RCC 7860 (cell line): ENCODE measurements at places on chromosomes 3 and 15.

DNA sequence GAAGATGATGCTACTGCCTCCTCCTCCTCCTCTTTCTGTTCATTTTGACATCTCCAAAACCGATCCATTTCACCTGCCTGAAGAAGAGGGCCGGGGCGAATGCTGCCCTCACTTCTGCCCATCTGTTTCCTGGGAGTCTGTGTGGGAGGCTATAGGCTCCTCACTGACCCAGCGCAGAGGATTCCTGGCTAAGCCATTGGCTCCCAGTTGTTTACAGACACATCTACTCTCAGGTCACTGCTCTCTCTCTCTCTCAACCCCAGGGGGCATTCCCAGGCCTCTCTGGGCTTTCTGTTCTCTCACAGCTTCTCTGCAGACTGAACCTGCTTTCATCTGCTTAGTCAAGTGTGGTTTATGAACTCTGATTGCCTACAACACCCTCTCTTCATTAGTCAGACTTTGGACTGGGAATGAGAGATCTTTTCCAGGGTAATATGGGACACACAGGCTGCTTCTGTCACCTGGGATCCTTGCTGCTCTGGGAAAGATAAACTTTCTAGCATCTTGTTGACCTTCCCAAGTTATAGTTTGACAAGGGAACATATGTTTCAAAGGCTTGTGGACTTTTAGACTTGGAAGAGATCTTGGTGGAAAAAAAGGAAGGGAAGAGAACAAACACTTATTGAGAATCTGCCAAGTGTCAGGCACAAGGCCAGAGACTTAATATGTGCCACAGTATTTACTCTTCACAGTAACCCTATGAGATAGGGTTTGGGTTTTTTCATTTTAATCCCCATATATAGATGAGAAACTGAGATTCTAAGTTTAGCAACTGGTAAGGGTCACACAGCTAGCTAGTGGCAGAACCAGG is 30.2 kb upstream of the USP3 start:
- peak; percentile 92 for DNase-seq

- no peak for DNase-seq
These were observed 95.0 kb downstream of the IQCH start for GRCh38 chr15:67349634-67350033.

- DNase-seq, result no peak
These were observed 5.2 kb downstream of the WNT5A start for GRCh38 chr3:55481744-55482495.

GRCh38 chr15:70053001-70053715 is 44.6 kb downstream of the TLE3 start:
- DNase-seq, result no peak

DNA sequence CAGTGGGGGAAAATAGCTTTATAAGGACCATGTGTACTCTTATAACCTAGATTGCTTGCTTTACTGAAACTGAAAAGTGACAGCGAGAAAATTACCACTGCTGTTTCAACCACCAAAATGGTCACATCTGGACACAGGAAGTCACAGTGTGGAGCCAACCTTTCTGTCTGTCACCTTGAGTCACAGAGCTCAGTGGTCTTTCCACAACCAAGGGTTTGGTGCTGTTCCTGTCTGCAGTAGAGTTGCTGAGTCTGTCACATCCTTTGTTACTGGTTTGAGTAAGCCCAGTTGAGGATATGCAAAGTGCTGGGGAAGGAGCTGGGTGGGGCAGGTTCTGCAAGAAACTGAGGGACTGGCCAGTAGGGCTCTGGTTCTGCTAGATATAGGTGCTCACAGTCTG is 139.1 kb upstream of the EIF1B start:
- no peak for DNase-seq

DNA sequence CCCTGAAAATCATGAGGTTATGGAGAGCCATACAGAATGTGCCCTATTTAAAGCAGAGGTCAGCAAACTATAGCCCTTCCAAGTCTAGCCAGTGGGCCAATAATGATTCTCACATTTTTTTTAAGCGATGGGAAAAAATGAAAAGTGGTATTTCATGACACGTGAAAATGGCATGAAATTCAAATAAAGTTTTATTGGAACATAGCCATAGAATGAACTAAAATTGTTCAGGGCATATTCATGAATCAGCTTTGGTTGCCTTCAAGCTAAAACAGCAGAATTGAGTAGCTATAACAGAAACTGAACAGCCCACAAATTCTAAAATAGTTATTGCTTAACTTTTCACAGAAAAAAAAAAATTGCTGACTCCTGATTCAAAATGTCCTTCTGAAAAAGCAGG is 104.5 kb downstream of the TFG start:
- DNase-seq, result no peak

DNA sequence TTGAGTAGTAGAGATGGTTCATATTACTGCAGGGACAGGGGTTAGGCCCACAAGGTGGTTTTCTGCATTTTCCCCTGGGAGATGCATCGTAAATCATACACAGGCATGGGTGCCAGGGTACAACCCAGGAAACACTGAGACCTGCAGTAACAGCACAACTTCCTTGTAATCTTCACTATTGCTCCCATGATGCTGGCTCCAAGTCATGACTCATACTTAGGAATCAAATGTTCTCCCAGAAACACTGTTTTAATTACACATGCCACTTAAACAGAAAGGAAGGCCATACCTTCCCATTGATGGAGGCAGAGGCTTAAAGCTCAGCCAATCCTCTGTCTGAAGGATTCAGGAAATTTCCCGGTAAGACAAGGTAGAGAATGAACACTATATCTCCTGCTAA is 106.5 kb downstream of the ERC2 start:
- no peak for DNase-seq
